ENCODE measurements at places on chromosomes 1 and 21. TPM values are rescaled to one million over a fixed set of nuclear protein-coding genes. Genes with fewer than 3 reads are reported as not detected.

The DENND2D gene
- total RNA-seq, result 3.5 TPM

The CD247 gene
- not detected for total RNA-seq

The IGSF21 gene
- not detected for total RNA-seq

The FAM151A gene
- not detected for total RNA-seq

The C8A gene
- not detected for total RNA-seq

The SGIP1 gene
- total RNA-seq, result 6.3 TPM

The F11R gene
- 19.7 TPM for total RNA-seq

The ISG15 gene
- 31.4 TPM for total RNA-seq

The OR2AJ1 gene
- not detected for total RNA-seq

The LY9 gene
- not detected for total RNA-seq

The C1orf115 gene
- 5.2 TPM for total RNA-seq

The TSPAN2 gene
- 2.3 TPM for total RNA-seq

The GPR25 gene
- total RNA-seq, result 0.48 TPM

The TAS1R1 gene
- not detected for total RNA-seq

The B3GALT2 gene
- total RNA-seq, result 1.8 TPM

The COL24A1 gene
- total RNA-seq, result 1.3 TPM

The SELL gene
- total RNA-seq, result 0.26 TPM

The SLAMF7 gene
- total RNA-seq, result 2.7 TPM

The HMGCS2 gene
- not detected for total RNA-seq

The PLCH2 gene
- not detected for total RNA-seq

The SAMSN1 gene
- total RNA-seq, result 1.0 TPM

The KPRP gene
- total RNA-seq, result not detected

The CHRM3 gene
- total RNA-seq, result 0.13 TPM

The KLF18 gene
- not detected for total RNA-seq

The KCNN3 gene
- 0.13 TPM for total RNA-seq

The OR2T34 gene
- total RNA-seq, result not detected

The LYPD8 gene
- not detected for total RNA-seq

The ALX3 gene
- total RNA-seq, result not detected

The MPL gene
- total RNA-seq, result not detected

The SPRR5 gene
- not detected for total RNA-seq

The SNX7 gene
- total RNA-seq, result 42.8 TPM

The CA14 gene
- total RNA-seq, result not detected

The GSTM4 gene
- 30.3 TPM for total RNA-seq

The NR5A2 gene
- 4.7 TPM for total RNA-seq

The HSD11B1 gene
- total RNA-seq, result 168 TPM

The ZC3H12A gene
- 15.0 TPM for total RNA-seq

The SYCP1 gene
- not detected for total RNA-seq

The MR1 gene
- total RNA-seq, result 5.7 TPM

The TMEM82 gene
- not detected for total RNA-seq

The LRRN2 gene
- total RNA-seq, result not detected

The LHX8 gene
- not detected for total RNA-seq
